Brain microvascular endothelial cell (primary cell): ENCODE measurements at places on chromosomes 1 and 21.
A peak's percentile ranks its signal among the peaks of the same experiment; 100 is the strongest.

DNA sequence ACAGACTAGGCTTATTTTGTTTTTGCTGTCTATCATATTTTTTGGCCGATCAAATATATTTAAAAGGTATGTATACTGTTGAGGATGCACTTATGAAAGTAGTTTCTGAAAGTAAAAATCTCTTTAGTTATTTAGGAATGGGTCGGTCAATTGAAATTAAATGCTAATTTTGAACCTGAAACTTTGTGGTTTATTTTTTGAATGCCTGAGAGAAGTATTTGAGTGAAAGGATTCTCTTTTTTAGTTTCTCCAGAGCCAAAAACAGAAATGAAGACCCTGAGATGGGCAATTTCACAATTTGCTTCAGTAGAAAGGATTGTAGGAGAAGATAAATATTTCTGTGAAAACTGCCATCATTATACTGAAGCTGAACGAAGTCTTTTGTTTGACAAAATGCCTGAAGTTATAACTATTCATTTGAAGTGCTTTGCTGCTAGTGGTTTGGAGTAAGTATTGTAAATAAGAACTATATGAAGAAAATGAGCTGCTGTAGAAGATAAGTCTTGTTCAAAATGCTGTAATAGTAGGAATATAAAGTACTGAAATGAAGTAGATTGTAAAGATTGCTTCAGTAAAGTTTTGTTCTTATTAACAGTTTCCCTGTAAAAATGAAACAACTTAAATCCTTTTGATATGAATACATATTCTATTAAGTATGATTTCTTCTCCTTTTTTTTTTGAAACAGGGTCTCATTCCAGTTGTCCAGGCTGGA is 11.5 kb downstream of the USP1 start:
- DNase-seq, result no peak

GRCh38 chr1:232578651-232579195 is 51.2 kb downstream of the SIPA1L2 start:
- no peak for DNase-seq

DNA sequence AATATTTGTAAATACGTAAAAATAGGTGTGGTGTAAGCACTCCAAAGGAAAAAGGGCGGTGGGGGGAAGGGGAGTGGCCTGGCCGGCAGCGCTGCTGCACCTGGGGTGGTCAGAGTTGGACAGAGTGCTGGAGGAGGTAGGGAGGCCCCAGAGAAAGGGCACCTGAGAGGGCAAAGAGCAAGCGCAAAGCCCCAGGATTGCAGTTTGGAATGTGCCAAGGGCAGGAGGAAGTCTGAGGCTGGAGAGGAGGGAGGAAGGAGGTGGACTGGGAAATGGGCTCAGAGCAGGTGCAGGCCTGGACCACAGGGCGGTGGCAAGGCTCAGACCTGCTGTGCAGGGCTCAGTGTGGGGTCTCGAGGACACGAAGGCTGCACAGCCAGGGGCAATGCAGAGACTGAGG is 30.6 kb downstream of the LDLRAP1 start:
- no peak for DNase-seq

DNA sequence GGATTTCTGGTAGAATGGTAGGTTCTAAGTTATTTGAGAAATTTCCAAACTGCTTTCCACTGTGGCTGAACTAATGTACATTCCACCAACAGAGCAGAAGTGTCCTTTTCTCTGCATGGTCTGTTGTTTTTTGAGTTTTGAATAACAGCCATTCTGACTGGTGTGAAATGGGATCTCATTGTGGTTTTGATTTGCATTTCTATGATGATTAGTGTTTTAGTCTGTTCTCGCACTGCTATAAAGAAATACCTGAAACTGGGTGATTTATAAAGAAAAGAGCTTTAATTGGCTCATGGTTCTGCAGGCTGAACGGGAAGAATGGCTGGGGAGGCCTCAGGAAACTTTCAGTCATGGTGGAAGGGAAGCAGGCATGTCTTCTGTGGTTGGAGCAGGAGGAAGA is 80.3 kb downstream of the SDCCAG8 start:
- DNase-seq, result no peak

DNA sequence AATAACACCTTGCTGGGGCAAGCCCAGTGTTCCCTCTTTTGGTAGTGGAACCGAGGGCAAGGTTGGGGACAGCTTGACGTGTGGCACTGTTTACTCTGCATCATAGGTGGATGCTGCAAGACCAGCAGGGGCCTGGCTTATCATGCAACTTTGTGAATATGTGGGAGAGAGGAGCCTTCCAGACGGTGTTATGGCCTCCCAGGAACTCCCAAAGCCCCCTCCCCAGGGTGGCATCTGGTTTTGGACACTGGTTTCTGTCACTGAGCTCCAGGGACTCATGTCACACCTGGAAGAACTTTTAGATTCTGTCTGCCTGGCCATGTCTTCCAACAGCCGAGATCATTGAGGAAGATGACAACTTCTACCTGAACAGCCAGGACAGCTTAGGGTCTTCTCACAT is 1.4 kb upstream of the TLR5 start:
- DNase-seq, result no peak

GRCh38 chr1:22375601-22376000 is 76.0 kb upstream of the ZBTB40 start:
- DNase-seq, result no peak

DNA sequence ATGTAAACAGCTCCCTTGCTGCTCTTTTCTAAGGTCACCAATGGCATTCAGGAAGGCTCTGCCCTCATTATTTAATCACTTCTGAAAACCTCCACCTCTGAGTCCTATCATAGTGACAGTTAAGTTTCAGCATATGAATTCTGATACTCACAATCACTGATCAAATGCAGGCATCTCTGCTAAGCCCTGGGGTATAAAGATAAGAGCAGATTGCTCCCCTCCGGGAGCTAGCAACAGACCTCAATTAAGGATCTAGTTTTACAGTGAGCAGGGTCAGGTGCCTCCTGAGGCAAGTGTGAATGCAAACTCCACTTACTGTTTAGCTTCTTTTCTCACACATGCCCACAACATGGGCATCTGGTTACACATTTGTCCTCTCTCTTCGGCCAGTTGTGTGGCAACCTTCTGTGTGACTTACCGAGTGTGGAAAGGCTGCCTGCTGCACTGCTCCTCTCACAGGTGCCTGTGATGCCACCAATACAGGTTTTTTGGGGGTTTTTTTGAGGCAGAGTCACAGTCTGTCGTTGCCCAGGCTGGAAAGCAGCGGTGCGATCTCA is 15.0 kb downstream of the IL10RB start:
- DNase-seq, result no peak

DNA sequence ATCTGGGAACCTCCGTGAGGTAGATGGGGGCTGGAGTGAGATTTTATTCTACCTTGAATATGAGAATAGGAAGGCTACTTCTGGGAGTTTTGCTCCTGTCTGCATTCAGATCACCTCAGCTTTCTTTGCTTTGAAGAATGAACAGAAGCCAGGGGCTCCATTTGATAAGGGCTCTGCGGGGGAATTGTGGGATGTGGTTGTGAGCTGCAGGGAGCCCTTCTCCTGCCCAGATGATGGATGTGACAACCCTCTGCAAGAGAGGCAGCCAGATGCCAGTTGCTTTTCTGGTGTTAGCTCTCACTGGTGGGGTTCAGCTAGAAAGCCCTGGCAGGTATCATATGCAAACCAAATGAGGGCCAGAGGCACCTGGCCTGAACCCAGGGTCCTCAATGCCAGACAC is 21.5 kb downstream of the IER5 start:
- DNase-seq, result no peak

GRCh38 chr1:43822040-43822690 is 111.4 kb upstream of the ARTN start:
- peak; percentile 72 for DNase-seq

GRCh38 chr1:111878649-111879048 is 110.8 kb downstream of the KCND3 start:
- no peak for DNase-seq

DNA sequence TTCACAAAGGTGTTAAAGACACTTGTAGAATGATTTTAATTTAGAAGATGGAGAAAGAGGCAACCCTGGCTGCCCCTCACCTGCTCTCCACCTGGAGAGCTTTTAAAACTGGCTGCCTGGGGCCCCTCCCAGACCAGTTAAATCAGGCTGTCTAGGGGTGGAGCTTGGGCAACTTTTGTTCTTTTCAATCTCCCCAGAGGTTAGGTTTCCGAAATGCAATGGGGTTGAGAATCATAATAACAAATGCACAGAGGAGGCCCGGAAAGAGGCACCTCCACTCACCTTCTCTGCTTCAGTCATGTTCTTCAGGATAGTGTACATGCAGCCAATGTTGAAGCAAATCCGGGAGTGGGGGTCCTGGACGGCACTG is 400 bp downstream of the NCF2 start:
- no peak for DNase-seq

DNA sequence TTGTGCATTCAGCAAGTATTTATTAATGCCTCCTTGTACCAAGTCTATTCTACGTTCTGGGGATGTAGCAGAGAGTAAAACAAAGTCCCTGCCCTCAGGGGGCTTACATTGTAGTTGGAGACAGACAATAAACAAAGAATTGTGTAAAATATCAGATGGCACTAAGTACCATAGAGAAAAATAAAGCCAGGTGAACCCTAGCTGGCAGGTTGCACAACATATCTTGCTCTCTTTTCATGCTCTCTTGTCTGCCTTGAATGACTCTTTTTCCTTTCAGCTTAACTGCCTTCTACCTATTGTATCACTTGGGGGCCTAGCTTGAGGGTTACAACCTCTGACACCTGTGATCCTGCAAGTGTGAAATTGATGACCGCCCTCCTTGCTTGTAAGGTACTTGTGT is 20.7 kb upstream of the FASLG start:
- no peak for DNase-seq

- DNase-seq, result no peak
These were observed 33.4 kb upstream of the ATP5PO start for GRCh38 chr21:33948951-33949444.

GRCh38 chr1:19708567-19709110 is 44.0 kb downstream of the HTR6 start:
- no peak for DNase-seq

DNA sequence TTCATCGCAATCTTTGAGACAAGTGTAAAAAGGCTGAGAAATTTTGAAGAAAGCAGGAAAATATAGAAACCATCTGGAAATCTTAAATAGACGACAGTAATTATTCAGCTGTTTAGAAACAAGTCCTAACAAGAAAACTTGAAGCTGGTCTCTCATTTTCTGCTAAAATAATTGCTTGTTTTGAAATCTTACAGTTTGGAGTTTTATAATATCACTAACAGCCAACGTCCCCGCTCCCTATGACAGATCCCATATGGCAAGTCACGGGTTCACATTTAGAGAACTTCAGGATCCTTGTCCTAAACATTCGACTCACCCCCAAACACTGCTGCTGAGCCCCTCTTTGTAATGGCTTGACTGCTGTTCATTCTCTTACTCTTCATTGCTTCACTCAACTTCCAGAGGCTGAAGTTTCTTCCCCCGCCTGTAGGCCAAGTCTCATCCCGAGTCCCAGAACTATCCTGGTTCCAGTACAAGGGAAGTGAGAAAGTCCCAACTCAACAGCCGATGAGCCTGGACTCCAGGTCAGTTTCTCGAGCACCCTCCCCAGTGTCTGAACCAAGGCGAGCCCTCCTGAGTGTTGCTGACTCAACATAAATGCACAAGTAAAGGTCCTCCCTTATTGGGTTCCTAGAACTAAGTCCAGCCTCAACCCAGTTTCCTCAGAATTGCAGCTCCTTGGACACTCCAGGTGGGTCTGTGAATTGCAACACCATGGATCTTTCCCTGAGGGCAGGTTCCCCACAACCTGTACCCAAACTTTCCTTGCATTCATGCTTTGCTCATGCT is 93.4 kb upstream of the BACE2 start:
- no peak for DNase-seq

- DNase-seq, result no peak
These were observed 26.9 kb upstream of the EPB41 start for GRCh38 chr1:28887419-28887834.

GRCh38 chr1:47759936-47760629 is 237.1 kb downstream of the TRABD2B start:
- DNase-seq, result no peak

DNA sequence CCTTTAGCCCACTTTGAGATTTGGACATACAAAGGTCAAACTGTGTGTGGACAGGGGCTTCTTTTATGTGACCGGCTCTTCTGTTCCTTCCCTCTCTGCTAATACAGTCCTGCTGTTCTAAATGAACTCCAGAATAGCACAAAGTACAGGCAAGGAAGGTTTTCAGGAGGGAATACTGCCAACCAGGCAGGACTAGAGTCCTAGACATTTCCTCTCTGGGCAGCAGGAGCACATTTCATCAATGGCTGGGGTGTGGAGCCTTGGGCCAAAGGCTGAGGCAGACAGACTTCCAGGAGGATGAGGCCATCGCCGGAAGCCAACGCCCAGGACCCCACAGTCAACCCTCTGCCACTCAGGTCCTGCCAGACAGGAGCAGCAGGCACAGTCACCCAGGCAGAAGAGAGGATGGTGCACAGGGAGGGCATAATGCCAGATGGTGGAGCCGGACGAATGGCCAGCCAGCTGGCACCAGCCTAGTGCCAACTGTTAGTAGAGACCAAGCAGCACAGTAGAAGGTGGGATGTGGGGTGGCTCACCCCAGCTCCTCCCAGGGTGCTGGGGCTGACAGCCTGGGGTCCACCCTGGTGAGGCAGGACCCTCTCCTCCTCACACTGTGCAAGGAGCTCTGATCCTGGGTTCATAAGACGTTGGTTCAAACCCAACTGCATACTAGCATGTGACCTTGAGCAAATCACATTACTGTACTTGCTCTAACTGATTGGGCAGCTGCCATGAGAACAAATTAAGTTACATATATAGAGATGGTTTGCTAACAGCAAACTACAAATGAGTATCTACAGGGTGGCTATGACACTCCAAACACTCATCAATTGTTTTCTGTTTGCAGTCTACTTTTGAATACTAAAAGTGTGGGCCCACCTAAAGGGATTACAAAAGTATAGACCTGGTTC is 410.7 kb downstream of the SIPA1L2 start:
- DNase-seq, result no peak

DNA sequence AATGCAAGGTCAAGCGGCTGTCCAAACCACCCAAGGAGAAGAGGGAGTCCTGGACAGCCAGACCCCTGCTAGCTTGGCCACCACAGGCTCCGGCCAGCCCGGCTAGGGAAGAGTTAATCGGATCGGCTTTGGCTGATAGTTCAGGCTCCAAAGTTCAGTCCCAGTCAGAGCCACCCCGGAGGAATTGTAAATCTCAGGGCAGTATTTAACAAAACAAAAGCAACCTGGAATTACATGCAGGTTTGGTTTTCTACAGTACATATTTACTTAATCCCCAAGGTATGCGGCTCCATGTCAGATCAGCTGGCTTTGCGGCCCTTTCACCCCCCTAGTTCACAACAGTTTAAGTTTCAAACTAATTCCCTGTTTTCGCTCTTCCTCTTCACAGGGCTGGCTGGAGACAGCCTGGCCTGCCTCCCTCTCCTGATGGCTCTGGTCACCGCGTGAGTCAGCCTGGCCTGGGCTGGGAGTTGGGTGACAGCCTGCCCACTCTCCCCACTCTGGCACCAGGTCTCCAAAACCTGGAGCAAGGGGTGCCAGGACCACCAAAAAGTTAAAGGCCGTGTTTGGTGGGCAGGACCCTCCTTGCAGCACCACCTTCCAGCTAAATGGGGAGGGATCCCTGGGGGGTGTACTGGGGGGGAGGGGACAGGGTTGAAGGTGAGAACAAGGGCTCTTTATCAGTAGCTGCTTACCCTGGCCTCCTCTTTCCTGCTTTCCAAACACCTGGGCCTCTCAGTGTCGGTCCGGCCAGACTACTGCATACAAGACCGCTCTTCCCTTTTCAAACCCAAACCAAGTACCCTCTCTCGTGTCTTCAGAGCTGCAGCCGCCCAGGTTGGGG is 1.9 kb downstream of the DHRS3 start:
- no peak for DNase-seq
